ENCODE measurements at places on chromosomes 2 and 18.

DNA sequence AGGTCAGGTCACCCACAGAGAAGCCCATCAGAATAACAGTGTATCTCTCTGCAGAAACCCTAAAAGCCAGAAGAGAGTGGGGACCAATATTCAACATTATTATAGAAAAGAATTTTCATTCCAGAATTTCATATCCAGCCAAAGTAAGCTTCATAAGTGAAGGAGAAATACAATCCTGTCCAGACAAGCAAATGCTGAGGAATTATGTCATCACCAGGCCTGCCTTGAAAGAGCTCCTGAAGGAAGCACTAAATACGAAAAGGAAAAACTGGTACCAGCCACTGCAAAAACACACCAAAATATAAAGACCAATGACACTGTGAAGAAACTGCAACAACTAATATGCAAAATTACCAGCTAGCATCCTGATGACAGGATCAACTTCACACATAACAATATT, 260.0 kb upstream of the KYNU start:
- no peak for DNase-seq

DNA sequence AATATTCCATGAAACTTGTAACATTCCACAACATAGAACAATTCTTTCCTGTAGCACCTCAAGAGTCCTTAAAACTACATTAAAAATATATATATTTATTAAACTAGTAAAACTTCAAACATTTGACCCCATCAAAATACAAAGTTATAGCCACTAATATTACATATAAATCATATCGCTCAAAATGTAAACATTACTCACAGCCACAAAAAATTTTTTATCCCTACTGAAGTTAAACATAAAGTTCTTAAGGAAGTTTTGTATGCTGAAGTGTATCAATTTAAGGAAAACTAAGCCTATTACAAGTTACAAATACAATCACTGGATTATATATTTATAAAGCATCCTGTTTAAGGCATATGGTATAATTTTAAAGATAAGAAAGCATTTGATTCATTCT, 80.3 kb upstream of the DNER start:
- DNase-seq: no peak

DNA sequence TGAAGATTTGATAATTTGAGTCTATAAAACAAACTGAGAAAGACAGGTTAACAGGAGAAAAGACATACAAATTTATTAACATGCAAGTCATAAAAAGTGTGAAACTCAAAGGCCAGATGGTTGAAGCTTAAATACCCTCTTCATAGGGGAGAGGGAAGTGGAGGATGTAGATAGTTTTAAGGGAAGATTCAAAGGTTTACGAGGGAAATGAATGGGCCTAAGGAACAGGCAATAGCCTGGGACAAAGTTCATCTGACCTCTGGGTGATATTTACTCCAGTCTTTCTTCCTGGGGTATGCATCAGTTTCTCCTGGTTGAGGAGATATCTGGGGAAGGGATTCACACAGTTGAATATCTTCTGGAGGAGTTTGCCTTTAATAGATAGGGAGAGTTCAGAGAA, 215.0 kb upstream of the SP5 start:
- no peak for DNase-seq

GRCh38 chr2:10449838-10450691, 1.9 kb upstream of the ODC1 start:
- DNase-seq: no peak

- no peak for DNase-seq
Observed at GRCh38 chr2:61291851-61292575, 130.0 kb downstream of the C2orf74 start.

GRCh38 chr2:86593266-86593665, 30.0 kb upstream of the CHMP3 start:
- no peak for DNase-seq

DNA sequence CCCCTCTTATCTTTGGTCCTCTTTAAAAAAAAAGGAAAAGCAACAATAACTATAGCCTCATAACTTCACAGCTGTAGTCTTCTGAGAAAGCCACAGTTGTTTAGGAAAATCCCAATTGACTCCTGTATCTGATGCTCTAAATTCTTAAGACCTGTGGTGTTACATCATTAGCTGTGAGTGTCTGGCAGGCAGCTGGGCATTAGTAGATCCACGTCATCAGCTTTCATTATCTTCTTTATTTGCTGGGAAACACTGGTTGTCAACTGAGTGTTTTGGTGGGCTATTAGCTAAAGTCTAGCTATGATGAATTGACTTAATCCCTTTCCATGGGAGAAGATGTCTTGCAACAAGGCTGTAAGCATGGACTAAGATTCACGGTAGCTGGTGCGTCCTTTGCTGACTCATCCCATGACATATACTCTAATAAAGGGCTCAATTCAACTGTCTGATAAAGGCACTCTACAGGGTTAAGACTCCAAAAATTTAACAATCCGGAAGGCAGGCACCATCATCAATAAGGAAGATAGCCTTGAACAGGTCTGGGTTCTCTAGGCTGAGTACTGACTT, 517.2 kb downstream of the PLCL1 start:
- DNase-seq: no peak

DNA sequence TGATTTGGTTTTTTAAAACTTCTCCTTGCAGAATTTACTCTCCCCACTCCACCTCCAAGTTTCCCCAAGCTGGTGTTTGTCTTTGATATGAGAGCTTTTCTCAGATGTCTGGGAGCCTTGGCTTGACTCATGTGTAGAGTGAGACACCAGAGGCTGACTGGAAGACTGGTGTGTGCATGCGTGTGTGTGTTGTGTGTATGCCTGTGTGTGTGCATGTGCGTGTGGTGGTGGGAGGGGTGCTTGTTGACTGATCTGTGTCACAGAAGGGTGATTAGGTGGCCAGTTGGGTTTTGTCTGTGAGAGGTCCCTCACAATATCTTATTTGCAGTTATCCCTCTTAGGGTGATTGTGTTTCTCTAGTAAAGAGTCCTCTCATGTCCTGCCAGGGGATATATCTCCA, 50.5 kb upstream of the HPCAL1 start:
- DNase-seq: no peak

- DNase-seq: no peak
Observed at GRCh38 chr2:37848451-37848850, 76.6 kb upstream of the RMDN2 start.

- DNase-seq: no peak
Observed at GRCh38 chr2:9979977-9980376, 28.5 kb downstream of the GRHL1 start.

- peak; percentile 15 for DNase-seq
Observed at GRCh38 chr2:181789827-181790448, 101.6 kb upstream of the ITPRID2 start.

GRCh38 chr18:52222211-52222610, 117.8 kb upstream of the DCC start:
- DNase-seq: no peak

DNA sequence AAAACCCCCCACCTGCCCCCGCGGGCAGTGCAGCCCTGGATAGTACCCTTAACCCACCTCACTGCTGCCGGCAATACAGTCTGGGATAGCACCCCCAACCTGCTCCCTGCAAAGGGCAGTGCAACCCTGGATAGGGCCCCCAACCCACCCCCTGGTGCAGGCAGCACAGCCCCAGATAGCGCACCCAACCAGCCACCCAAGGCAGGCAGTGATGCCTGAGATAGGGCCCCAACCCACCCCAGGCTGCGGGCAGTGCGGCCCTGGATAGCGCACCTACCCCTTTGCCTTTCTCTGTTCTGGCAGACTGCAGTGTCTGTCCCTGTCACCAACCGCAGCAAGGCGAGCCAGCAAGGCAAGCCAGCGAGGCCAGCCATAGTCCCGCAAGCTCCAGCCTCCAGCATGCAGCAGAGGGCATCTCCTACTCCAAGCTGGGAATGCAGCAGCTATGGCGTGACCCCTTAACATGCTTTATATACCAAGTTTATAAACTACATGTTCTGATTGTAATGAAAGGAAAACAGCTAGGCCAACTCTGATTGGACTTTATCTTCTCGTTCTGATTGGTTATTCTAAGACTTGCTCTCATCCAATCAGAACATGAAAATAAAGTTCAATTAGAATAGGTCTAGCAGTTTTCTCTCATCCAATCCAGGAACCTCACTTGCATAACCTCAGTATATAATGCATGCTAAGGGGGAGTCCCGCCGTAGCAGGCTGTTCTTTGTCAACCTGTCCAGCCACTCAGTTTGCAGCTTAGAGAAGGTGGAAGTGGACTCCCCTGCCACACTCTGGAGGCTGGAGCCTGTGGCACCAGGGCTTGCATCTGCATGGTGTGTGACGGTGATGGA, 34.1 kb upstream of the ANKRD62 start:
- DNase-seq: no peak

GRCh38 chr18:77032181-77032701, 100.3 kb downstream of the MBP start:
- DNase-seq: no peak

- DNase-seq: peak; percentile 70
Observed at GRCh38 chr2:48248251-48248933, 281.6 kb upstream of the STON1 start.

GRCh38 chr2:102880731-102881130, 118.9 kb downstream of the TMEM182 start:
- DNase-seq: no peak

GRCh38 chr18:9619990-9620389, 5.6 kb upstream of the PPP4R1 start:
- DNase-seq: no peak

GRCh38 chr2:166762746-166763145, 125.5 kb upstream of the XIRP2 start:
- no peak for DNase-seq

DNA sequence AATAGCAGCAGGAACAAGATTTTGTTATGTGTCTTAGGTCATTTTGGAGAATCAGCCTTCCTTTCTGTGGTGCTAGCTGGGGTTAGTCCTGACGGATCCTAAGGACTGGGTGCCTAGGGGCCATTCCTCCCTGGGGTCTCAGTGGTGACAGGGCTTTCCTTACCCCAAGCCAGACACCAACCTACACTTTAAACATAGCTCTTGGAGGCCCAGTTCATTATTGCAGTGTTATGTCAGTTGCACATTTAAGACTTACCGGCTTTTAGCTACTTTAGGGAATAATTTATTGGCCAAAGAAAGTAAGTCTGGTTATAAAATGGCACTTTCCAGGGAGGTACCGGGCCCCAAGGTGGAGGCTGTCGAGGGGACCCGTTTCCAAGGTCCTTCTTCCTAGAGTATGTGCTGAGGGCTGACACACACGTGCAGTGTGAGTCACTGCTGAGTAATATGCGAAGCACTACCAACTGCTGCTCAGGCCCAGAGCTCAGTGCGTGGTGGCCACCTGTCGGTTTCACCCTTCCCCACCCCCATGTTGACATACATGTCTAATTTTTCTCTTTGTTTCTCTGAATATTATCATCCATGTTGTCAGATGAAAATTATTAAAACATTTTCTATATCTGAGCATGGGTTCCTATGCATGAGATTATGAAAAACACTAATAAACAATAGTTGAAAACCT, 37.0 kb upstream of the GRHL1 start:
- peak; percentile 88 for DNase-seq

DNA sequence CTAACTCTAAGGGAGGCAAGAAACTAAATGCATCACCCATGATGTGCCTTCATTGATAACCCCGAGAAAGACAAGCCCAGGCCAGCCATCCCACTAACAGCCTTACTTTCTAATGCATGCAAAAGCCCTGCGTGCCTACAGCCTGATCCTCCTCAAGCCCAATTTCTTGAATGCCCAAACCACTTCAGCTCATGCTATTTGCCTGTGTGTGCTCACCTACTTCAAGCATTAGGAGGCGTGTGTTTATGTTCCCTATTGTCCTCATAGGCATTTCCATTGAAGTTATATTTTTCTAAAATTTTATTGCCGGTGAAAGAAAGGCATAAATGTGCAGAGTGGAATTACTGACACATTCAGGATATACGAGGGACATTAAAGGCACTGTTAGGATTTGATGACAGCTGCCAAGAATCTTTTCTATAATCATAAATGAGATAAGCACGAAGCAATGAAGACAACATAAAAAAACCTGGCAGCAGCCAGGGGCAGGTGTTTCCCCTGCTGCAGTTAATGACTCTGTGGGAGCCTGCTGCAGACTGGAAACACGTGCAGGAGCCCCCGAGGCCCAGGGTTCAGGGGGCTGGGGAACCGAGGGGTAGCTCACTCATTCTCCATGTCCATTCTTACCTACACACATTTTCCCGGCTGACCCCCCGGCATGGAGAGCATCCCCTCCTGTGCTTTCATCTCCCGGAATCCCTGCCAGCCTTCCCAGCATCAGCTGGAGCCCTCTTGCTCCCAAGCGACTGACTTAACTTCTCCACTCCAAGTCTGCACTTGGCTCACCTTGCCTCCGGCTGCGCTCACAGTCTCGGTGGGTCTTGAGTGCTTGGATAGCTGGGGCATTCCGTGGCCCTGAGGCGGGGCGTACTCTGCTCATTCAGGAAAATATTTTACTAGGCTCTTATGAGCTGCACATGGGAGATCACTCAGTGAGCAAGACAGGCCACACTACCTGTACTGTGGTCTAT, 292.3 kb upstream of the SIX2 start:
- no peak for DNase-seq

DNA sequence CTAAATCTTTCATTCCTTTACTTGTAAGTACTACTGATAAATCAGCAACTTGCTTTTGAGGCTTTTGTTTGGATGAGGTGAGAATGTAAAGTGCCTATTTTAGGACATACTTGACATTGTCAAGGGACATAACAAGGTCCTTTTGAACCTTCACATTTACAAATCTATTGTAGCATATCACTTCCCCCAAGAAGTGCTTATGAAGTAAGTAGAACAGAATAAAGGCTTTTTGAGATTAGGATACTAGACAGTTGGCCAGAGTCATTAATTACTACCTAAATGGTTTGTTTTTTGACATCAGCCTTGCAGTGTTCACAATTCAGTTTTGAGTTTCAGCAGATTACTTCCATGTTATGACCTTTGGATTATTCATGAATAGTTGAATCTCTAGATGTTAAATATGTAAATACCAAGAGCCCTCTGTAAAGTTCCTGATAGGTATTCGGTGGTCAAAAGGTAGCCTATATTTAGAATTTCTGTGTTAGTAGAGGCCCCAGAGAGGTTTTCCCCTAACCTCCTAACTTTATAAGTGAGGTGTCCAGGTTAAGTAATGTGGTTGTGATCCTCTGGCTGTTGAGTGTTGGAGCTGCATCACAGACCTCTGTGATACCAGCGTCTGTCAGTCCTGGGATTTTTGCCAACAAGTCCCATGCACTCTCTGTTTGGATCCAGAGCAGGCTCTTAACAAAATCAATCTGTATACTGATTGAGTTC, 67.2 kb downstream of the LCLAT1 start:
- DNase-seq: no peak

GRCh38 chr2:219461669-219462068, 27.0 kb downstream of the SPEG start:
- DNase-seq: no peak

- no peak for DNase-seq
Observed at GRCh38 chr2:10079266-10079869, 843 bp downstream of the CYS1 start.

GRCh38 chr2:169743549-169743948, 9.9 kb downstream of the KLHL23 start:
- no peak for DNase-seq

DNA sequence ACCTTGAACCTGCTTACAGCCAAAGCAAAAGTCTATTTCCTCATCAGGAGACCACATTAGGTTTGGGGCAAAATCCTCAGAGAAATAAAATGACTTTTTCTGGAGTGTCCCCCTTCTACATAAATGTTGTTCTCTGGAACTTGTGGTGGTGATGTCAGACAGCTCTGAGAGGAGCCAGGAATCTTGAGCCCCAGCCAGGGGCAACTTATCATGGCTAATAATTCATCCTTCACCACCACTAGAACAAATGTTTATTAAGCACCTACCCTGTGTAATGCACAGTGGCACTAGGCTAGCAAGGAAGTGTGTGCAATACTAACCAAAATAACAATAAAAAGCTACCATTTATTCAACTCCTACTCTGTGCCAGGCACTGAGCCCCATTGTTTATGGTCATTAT, 9.0 kb upstream of the BMP10 start:
- DNase-seq: no peak

- DNase-seq: no peak
Observed at GRCh38 chr2:234300932-234301823, 195.7 kb downstream of the ARL4C start.

Data from activated CD4-positive, alpha-beta T cell treated with anti-CD3 and anti-CD28 coated beads, Interleukin-2, Interleukin-6, amounts not matched to agents 100 ng/mL and 50 ng/mL, durations not matched to agents 16 hours and 8 hours (primary cell).